Stimulated activated CD4-positive, alpha-beta T cell treated with anti-CD3 and anti-CD28 coated beads, Interleukin-1b, Interleukin-23, amount 100 ng/mL, for 1 hour (primary cell): ENCODE measurements at places on chromosomes 1 and 21.

DNA sequence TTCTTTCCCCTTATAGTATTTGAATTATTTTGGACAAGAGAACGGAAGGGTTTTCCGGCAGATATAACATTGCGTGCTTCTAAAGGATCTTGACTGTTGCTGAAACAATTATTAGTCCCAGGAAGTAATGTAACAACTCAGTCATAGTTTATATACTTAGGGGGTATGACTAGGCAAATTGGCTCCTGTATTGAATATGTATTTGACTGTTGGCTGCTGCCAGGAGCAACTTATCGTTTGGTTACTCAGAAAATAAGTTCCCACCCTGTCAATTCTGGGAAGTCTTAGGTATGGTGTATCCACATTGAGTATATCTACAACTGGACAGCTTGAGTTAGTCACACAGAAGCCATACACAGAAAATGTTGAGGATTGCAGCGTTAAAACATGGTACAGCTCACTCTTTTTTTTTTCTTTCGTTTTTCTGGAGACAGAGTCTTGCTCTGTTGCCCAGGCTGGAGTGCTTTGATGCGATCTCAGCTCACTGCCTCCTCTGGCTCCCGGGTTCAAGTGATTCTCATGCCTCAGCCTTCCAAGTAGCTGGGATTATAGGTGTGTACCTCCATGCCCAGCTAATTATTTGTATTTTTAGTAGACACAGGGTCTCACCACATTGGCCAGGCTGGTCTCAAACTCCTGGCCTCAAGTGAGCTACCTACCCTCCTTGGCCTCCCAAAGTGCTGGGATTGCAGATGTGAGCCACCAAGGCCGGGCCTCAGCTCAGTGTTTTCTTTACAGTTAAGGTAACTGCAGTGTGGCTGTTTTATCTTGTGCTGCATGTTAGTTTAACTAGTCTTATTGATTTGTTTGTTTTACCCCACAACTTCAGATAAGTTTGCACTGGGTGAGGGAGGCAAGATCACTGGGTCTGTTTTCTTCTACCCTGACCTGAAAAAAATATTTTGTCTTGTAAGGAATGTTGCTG, 10.2 kb downstream of the SMAP2 start:
- DNase-seq, result no peak

DNA sequence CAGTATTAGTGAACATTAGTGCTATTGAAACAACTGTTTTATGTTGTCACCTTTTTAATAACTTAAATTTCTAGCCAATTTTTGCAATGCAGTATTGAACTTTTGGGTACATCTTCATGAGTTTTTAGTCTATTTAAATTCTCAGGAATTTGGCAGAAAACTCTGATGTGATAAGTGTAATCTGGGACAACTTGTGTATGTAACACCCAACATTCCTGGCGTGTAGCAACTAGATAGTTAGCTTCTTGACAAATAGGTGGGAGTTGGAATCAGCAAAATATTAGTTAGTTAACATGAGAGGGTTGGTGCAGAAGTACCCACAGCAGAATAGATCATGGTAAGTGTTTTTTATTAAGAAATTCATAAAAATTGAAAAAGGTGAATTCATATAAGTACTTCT, 111.6 kb downstream of the ITSN1 start:
- no peak for DNase-seq

DNA sequence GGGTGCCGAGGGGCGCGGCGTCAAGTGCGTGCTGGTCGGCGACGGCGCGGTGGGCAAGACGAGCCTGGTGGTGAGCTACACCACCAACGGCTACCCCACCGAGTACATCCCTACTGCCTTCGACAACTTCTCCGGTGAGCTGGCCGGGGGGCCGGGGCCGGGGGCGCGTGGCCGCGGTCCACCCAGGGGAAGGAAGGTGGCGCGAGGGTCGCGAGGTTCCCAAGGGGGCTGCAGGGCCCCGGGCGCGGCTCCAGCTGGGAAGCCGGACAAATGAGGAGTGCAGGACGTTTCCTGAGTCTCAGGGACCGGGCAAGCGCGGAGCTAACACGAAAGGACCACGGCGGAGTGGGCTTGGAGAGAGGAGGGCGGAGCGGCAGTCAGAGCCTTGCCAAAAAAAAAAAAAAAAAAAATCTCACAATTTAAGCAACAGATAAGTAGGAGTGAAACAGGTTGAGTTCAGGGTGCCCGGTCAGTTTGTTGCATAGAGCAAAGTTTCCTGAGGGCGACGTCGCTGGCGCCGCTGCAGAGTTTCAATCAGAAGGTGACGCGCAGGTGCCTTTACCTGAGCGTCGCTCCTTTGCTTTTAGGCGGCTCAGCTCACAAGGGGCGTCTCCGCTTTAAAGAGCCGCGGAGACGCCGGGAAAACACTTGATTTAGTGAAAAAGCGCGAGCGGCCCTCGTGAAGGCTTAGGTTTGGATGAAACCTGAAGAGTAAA, 750 bp downstream of the RHOU start:
- DNase-seq, result no peak

DNA sequence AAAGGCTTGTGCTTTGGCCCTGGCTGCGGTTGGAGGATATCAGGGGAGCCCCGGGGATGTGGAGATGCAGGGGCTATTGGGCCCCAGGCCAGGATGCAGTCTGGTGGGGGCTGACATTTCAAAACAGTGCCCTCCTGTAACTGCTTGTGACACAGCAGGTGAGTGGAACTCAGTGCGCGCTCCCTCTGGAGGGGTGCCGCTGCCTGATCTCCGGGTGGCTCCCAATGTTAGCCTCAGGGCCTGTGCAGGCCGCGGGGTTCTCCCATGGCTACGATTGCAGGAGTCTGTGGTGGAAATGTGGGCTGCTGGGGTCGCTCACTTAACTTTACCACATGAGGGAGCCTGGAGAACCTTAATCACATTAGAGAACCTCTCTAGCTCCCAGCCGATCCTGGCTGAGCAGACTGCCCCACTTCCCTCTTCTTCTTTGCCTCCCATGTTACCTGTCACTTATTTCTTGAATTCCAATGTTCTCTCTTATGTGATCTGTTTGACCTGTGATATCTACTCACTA, 163.2 kb downstream of the FMN2 start:
- no peak for DNase-seq

GRCh38 chr1:50633465-50633864, 210.2 kb upstream of the DMRTA2 start:
- no peak for DNase-seq

GRCh38 chr1:75937034-75937433, 4.8 kb upstream of the ASB17 start:
- DNase-seq, result no peak

- no peak for DNase-seq
Measured at GRCh38 chr1:202165267-202165941, 5.0 kb upstream of the PTPN7 start.

DNA sequence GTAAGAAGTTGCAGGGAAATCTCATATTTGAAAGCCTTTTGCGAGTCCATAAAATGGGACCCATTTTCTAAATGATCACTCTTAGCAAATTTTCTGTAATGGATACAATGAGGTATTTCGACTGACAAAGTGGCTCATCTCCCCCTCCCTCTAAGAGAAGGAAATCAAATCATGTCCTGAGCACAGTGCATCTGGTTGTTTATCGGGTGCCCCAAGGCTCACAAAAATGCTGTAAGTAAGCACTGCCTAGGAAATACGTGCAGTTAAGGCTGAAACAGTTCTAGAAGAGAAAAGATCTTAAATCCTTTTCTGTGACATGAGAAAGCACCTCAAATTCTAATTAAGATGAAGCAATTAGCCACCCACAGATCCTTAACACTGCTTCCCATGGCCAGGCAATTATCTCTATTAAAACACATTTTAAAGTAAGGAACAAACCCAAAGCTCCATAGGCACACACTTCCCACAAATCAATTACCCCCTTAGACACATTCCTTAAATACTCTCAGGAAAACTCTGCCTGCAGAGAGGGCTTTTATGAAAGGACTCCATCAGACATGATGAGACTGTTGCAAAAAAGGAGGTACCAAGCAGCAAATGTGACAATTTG, 216.3 kb downstream of the KCNH1 start:
- DNase-seq, result no peak

- no peak for DNase-seq
Measured at GRCh38 chr1:151199873-151200581, 1.7 kb downstream of the PIP5K1A start.
